ENCODE measurements at places on chromosomes 5 and 9.

- DNase-seq, result no peak
These were observed 256.9 kb downstream of the TRIM32 start for GRCh38 chr9:116943970-116944369.

GRCh38 chr5:82274343-82275211, 3.6 kb downstream of the RPS23 start:
- no peak for DNase-seq

- no peak for DNase-seq
These were observed 42.4 kb upstream of the LARP1 start for GRCh38 chr5:154712518-154713437.

DNA sequence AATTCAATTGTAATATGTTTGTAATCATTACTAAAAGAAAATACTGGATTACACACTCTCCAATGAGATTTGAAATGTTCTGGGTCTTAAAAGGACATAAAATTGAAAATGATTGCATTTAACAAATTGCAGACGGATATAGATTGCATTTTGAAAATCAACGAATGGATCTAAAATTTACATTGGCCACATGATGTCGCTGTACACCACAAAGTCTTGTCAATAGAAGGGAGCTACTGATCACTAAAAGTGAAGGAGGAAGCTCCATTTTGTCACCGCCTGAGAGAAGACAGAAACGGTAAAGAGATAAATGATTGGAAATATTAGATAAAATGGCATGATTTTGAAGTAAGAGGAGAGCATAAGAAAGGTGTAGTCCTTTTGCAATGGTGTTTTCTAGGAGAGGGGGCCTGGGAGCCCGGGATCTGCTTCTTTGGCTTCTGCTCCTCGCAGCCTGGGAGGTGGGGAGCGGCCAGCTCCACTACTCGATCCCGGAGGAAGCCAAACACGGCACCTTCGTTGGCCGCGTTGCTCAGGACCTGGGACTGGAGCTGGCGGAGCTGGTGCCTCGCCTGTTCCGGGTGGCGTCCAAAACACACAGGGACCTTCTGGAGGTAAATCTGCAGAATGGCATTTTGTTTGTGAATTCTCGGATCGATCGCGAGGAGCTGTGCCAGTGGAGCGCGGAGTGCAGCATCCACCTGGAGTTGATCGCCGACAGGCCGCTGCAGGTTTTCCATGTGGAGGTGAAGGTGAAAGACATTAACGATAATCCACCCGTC, at the start of gene PCDHA1:
PCDHA1 (plus strand) TSS at position 236 of the 782 bp plus-strand sequence.
- DNase-seq, result no peak

GRCh38 chr9:134460896-134461295, 134.6 kb downstream of the RXRA start:
- no peak for DNase-seq

DNA sequence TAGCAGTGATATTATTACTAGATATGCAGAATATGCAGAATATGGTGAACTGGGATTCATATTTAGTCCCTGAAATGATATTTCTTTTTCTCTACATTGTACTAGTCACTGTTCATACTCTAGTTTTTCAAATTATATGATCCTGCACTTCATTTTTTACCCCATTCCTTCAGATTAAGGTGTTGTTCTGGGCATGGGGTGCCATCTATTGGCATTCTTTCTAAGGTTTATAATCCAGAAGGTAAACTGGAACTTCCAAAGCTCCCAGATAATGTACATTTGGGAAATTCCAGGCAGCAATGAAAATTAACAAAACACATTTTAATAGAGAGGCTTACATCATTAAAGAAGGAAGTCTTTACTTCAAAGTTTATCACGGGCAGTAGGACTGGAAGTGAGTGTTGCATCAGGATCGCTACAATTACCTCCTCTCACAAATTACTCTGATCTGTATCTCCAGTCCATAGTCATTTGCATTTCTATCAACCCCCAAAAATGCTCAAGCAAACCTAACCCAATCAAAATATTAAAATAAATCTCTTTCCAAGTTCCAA, 12.5 kb downstream of the RFX3 start:
- DNase-seq, result no peak

- DNase-seq, result no peak
These were observed 84.7 kb upstream of the SLCO6A1 start for GRCh38 chr5:102583276-102584124.

DNA sequence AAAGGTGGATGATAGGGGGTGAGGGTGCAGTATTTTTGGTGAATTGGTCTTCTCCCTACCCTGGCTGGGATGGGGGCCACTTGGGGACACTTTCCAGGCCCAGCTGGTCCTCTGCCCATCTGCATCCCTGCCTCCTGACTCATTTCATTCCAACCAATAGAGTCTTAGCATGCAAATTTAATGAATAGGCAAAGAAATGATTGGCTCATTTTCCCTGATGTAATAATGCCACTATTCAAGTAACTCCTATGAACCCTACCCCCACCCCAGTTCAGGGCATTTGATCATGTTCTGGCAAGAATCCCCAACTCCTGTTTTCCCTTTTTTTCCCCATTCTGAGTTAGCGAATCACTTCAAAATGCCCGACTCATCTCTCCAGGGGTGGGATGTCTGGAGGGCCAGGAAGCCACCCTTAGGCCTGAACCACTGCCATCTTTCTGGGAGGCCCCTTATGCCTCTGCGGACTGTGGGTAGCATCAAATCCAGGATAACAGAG, 56.7 kb downstream of the PCDH1 start:
- DNase-seq, result no peak

- no peak for DNase-seq
These were observed 97.1 kb downstream of the NRG2 start for GRCh38 chr5:139946006-139946405.

GRCh38 chr5:80963521-80963895, 3.3 kb downstream of the RASGRF2 start:
- no peak for DNase-seq

DNA sequence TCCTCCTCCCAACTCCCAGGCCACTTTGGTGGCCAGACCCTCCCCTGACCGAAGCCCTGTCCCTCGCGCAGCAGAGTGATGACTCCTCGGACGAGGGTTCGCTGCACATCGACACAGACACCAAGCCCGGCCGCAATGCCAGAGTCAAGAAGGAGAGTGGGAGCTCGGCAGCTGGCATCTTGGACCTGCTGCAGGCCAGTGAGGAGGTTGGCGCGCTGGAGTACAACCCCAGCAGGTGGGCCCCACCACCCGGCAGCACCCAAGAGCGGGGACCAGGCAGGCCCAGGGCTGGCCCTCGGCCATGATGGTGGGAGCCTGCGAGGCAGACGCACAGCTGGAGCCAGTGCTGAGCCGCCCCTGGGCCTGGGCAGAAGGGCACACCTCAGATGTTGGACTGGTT, 90.6 kb downstream of the PHF2 start:
- no peak for DNase-seq

GRCh38 chr5:115435778-115436712, 108.5 kb downstream of the FEM1C start:
- no peak for DNase-seq

DNA sequence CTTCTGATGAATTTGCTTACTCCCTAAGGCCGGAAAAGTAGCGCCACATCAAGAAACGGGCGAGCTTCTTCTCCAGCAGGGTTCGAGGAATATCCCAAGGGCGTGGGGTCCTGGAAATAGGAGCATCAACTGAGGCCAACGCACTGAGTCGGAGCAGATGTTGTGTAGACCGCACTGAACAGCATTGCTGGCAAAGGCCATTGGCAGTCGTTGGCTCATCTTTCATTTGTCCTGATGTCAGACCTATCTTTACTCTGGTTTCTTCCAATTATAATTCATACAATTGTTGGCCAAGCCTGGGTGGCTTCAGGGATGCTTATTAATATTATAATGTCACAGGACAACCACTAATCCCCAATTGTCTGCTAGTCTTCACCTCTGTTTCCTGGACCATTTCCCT, 26.5 kb downstream of the ZBTB34 start:
- no peak for DNase-seq

DNA sequence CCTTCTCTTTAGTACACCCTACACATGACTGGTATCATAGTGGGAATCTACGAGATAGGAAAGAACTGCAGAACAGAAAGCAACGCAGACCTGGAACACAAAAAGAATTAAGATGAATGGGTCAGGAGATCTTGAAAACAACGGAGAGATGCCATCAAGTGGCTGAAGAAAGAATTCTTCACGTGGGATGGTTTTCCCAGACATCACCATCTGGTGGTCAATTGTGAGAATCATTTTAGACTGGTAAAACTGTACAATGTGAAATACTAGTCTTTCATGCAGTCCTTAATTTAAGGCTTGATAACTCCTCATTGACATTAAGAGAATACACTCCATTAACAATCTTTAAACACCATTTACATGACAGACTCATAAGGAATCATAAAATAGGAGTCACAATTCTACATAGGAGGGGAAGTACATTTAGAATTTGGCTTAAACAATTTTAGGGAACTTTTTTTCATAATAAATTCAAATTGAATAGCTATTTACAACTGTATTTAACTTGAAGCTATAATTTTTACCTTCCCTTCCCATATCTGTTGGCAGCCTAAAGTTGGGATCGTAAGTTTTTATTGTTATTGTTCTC, 128.4 kb upstream of the TRPM3 start:
- DNase-seq, result no peak

GRCh38 chr5:139761501-139761900, 34.1 kb upstream of the PSD2 start:
- DNase-seq, result no peak

Data from stimulated activated effector memory CD8-positive, alpha-beta T cell treated with anti-CD3 and anti-CD28 coated beads, Interleukin-12 subunit alpha, Interleukin-12 subunit beta, amount 100 ng/mL, for 72 hours (primary cell).